Stimulated activated CD4-positive, alpha-beta T cell treated with anti-CD3 and anti-CD28 coated beads, Interleukin-1b, Interleukin-23, amount 100 ng/mL, for 48 hours (primary cell): ENCODE measurements at places on chromosomes 1 and 21.

GRCh38 chr1:111488669-111489068 is 14.8 kb downstream of the ADORA3 start:
- DNase-seq, result no peak

DNA sequence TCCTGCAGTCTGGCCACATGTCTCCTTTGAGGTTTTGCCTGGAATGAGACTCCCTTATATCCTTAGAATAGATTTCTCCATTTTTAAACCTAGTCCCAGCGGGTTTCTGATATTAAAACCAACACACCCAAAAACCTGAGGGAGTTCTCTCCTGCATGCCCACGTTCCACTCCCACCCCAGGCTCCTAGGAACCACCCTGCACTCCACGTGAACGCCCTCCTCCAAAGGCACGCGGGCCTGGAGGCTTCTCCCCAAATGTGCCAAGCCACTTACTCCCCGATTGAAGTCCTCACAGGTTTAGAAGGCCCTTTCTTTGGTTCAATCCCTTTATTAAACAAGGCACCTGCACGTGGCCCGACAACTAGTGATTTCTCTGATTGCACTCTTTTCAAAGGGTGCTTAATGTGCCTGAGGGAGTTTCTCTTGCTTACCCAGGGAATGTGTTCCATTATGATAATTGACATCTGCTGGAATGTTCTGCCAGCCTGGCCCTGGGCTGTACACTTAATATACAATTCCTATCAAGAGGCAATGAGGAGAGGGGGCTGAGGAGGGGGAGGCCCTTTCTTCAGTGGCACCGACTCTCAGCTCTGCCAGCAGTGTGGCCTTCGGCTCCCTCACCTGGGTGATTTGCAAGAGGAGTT is 104.3 kb upstream of the ADAR start:
- DNase-seq, result no peak

DNA sequence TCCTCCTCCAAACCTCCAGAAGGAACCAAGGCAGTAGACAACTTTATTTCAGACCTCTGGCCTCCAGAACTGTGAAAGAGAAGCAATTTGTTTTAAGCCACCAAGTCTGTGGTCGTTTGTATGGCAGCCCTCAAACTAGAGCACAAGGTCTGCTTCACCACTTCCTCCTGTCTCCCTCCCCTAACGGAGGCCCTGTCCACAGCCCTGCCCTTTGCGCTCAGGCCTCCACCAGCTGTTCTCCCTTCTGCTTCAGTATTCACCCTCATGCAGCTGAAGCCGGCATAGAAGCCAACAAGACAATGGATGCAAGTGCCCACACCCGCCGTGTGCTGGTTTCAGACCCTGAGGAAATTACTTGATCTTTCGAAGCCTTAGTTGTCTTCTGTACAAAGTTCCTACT is 364.1 kb downstream of the HHAT start:
- DNase-seq, result no peak

GRCh38 chr1:209850342-209850979 is 22.7 kb downstream of the UTP25 start:
- peak; percentile 29 for DNase-seq

DNA sequence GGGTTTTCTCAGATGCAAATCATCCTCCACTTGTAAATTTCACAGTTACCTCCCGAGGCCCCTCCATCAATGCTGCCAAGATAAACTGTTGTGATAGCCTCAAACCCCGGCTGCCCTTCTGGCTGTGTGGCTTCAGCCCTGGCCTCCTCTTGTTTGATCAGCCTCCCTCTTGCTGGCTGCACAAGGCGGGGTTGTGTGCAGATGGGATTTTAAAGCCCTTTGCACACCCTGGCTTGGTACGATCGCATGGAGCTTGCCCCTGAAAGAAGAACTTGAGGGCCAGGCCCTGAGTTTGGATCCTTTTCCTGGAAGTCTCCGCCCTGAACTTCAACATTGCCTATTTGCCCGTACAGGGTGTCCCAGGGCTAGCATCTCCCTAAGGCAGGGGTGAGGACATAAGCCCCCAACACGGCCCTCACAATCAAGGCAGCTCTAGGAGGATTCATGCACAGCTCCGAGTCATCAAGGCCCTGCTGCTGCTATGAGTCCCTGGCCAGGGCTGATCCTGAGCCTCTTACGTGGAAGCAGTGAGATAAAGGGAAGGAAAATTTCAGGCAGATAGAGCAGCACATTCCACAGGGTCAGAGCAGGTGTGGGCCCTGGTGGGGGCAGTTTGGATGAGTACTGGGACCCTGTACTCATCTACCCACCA is 181.2 kb upstream of the VAMP3 start:
- DNase-seq, result no peak

- no peak for DNase-seq
Measured at GRCh38 chr1:112387807-112388206, 8.2 kb upstream of the CTTNBP2NL start.
